ENCODE measurements at places on chromosomes 6 and 20. TPM values are rescaled to one million over a fixed set of nuclear protein-coding genes. Genes with fewer than 3 reads are reported as not detected.

MAS1 gene
- not detected for total RNA-seq

GTSF1L gene
- 7.2 TPM for total RNA-seq

TMEM170B gene
- 2.7 TPM for total RNA-seq

SRSF12 gene
- 1.0 TPM for total RNA-seq

- DNase-seq: no peak
Observed at GRCh38 chr20:63940071-63940471, 16.1 kb downstream of the UCKL1 start.

GRCh38 chr6:33201147-33201545 is 479 bp downstream of the SLC39A7 start:
- no peak for DNase-seq

DNA sequence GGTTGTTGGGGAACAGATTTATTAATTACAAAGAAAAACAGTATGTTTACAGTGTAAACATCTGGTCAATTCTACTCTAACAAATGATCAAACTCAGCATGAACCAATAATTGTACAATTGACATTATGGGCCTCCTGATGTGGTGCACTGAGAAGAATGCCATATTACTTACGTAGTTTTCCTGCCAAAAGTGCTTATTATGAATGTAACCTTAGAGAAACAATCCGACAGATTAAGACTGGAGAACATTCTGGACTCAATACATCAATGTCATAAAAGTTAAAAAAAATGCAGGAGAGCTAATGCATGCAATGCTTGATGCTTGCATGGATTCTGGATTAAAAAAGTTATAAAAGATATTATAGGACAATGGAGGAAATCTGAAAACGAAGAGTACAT is 69.0 kb downstream of the LYRM4 start:
- DNase-seq: no peak

DNA sequence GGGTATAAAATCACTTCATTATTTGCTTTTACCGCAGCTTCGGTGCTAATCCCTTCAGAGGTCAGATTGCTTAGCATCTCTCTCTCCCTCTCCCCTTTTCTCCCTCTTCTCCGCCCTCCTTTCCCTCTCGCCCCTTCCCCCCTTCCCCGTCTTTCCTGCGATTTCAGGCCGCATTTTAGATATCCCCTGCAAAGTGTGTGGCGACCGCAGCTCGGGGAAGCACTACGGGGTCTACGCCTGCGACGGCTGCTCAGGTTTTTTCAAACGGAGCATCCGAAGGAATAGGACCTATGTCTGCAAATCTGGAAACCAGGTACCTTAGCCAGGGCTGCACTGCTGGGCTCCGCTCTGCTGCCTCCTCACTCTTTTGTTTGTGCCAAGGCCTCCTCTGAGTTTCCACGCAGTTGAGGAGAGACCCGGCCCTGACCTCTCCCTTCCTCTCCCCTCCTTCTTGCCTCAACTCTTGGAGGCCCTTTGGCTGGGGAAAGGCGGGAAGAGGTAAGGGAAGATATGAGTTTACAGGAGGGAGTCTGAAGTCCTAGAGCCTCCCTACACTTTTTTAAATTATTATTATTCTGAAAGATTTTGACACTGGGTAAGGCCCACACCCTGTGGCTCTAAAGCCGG is 5.6 kb downstream of the NR2E1 start:
- DNase-seq: no peak

- DNase-seq: no peak
Observed at GRCh38 chr6:89536231-89536630, 102.3 kb downstream of the LYRM2 start.

Measured in prostate gland (tissue), 2 donors.